Germinal center (tissue), 1 donor: ENCODE measurements at places on chromosomes 13 and 19.

- DNase-seq: no peak
These were observed 28.7 kb upstream of the KCTD15 start for GRCh38 chr19:33767898-33768413.

- no peak for DNase-seq
These were observed 42.9 kb upstream of the ZNF14 start for GRCh38 chr19:19775891-19776205.

GRCh38 chr19:3171894-3172672, 6.5 kb upstream of the S1PR4 start:
- DNase-seq: no peak

DNA sequence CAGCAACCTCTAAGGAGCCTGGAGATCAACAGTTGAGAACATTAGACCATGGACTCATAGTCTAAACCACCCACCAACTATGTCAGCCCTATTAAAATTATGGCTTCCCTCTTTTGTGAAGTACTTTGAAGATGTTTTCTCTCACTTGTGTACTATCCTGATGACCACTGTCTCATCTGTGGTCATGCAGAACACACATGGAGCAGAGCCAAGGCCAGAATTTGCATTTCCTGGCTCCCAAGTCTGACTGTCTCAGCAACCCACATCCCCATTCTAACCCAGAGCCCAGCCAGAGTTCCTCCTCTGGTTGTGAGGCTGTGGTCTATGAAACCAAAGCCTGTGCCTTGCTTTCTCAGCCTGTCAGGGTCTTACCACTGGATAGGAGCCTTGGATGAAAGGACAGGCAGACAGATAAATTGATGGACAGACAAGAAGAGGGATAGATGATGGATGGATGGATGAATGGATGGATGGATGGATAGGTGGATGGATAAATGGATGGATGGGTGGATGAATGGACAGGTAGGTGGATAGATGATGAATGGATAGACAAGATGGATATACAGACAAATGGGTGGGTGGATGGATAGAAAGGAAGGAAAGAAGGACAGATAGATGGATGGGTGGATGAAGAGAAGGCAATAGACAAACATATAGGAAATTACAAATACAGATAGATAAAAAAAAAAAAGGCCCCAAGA, 35.4 kb downstream of the ZNF557 start:
- DNase-seq: no peak

- no peak for DNase-seq
These were observed 566.4 kb downstream of the PCDH9 start for GRCh38 chr13:66663711-66664110.

GRCh38 chr19:34713262-34713637, 20.8 kb upstream of the ZNF181 start:
- no peak for DNase-seq

- no peak for DNase-seq
These were observed 311.3 kb downstream of the KLF5 start for GRCh38 chr13:73370066-73370465.

GRCh38 chr13:104854007-104854406, 1681.5 kb downstream of the EFNB2 start:
- no peak for DNase-seq

GRCh38 chr19:33503030-33503429, 18.6 kb downstream of the PEPD start:
- DNase-seq: no peak

DNA sequence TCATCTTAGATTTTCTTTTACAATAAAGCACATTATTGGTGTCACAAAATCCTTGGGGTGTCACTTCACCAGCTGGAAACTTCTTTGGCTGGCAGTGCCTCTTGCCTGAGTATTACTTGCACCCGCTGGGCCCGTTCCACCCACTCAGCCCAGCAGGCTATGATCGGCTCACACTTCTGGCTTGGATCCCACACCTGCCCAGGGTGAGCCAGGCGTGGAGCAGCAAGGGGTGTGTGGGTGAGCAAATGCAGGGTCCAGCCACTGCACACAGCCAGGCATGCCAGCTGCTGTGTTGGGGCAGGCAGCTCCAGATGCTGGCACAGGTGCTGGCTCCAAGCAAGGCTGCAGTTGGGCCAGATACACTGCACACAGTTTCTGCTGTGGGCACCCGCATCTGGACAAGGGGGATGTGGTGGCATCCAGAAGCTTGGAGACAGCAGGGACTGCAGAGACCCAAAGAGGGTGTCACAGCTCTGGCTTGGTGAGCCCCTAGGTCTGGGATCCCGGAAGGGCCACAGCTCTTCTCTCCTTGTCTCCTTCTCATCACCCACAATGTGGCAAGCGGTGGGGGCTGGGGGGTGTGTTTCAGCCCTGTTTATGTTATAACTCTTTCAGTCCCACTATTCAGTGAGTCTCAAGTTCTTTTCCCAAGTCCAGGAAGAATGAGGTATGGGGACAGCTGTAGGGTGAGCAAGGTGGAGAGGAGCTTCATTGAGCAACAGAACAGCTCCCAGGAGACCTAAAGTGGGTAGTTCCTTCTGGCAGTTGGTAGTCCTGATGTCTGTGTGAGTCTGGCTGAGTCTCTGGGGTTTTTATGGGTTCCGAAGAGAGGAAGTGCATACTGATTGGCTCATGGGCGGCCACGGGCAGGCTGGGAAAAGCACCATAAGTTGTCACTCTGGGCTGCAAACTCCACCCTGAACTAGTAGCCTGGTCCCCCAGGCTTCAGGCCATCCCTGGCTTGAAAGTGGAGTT, 25.3 kb upstream of the TBC1D4 start:
- peak; percentile 20 for DNase-seq

DNA sequence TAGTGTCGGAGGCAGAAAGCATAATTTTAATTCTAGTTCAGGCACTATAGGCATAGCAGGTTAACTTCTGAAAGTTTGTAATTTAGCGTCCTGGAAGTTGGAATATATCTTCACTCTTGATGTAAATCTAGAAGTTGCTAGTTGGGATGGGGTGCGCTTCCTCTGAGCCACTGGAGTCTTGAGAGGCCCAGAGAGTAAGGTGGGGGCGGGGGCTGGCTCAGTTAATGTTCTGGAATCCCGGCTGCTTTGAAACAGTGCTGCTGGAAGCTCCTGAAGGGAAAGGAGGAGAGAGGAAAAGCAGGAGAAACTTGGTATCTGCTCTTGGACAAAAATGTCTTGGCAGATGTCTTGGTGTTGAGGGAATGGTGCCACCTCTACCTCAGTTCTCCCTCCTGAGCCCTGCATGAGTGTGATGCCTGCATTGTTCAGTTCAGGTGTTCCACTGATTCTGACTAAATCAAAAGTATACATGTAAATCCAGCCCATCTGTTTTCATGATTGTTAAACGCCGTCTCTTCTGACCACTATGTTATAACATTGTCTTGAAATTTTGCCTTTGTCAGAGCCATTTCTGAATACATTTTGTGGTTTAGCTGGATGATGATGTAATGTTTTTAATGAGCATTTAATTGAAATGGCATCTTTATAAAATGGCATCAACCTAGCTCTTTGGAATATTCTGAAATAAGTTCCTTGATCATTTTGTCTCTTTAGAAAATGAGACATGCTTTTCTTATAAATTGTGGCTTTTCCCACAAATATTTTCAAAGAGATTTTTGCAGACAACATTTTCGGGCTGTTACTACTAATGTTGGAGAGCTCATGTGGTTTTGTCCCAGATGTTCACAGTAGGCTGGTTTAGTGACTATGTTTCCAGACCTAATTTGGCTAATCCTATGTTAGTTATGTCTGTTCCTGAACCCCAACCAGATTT, 202.7 kb downstream of the SHISA2 start:
- no peak for DNase-seq

DNA sequence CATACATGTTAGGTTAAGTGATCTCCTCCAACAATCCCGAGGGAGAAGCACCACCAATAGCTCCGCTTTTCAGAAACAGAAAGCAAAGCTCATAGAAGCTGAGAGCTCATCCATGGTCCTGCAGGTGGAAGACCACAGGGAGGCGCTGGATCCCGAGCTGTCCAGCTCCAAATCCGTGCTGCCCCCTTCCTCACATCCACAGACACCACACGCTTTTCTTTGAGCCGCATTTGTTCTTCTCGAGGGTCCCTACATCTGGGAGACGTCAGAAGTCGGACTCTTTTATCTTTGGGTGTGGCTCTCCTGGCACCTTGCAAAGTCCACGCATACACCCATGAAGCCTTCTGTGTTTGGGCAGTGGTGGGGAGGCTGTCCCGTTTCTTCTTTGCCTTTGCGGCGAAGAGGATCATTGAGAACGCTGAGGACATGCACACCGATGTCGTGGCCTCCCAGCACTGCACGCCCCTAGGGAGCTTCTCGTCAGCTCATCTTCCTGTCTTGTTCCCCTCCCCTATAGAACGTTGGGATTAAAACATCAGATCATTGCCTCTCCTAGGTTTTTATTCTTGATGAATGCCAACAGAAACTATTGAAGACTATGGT, 184.8 kb downstream of the TEX29 start:
- DNase-seq: no peak

DNA sequence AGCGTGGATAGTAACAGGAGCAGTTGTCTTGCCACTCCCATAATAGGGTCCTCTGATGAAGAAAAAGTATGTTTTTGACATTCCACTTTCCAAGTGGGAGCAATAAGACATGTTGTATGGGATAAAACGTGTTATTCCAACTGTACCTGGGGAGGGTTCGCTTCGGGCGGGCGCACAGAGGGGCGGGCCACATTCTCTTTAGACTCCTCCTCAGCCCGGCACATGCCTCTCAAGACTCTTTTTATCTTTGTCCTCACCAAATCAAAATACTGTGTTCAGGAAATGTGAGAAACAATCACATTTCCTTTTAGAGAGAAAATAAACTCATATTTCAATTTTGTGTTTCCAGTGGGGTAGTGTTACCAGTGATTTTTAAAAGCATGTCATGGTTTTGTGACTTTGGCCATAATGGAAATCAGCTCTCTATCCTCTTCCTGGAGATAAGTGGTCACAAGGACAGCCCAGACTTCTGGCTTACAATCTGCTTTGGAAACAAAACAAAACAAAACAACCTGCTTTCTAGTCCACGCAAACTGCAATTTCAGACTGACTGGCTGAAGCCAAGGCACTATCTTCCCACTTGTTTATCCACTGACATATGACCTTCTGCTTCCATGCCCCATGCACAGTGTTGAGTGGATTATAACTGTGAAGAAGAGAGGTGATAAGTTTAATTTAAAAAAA, 276.1 kb downstream of the NALCN start:
- DNase-seq: no peak

DNA sequence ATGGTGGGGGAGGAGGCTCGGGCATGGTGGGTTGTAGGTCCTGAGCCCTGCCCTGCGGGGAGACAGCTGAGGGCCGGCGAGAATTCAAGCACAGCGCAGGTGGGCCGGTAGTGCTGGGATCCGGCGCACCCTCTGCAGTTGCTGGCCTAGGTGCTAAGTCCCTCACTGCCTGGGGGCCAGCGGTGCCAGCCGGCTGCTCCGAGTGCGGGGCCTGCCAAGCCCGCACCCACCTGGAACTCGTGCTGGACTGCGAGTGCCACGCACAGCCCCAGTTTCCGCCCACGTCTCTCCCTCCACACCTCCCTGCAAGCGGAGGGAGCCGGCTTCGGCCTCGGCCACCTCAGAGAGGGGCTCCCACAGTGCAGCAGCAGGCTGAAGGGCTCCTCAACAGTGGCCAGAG, 33.7 kb downstream of the EEF1AKMT1 start:
- DNase-seq: no peak
